ENCODE measurements at places on chromosomes 6 and 20.
A peak's percentile ranks its signal among the peaks of the same experiment; 100 is the strongest.

GRCh38 chr6:160013987-160014868 lies 45.3 kb downstream of the IGF2R start:
- peak; percentile 30 for DNase-seq

- peak; percentile 63 for DNase-seq
These were observed 999 bp upstream of the EHMT2 start for GRCh38 chr6:31898383-31899011.

DNA sequence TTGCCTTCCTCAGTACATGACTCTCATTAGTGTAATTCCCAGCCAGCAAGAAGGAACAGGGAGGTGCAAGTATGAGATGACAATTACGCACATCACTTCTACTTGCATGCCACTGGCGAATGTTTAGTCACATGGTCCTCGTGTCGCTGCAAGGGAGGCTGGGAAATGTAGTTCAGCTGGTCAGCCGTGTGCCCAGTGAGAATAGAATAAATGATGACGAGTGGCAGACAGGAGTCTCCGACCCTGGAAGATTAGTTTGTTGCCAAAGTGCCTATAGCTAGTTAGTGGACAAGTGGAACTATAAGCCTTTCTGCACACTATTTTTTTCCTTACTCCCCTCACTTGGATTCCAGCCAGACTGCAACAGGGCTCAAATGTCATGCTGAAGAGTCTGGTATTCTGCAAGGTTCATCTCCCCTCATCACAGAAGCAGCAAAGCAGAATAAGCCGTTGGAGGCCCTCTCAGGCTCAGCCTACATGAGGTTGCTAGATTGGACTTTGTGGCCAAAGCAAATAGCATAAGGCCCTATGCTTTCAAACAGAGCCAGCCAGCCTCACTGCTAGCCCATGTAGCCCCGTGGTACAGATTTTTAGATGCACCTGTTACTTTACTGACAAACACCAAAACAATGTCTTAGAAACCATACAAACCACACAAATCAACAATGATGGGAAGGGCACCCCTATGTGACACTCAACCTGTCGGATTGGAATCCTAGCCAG lies 9.7 kb downstream of the LINC00237 start:
- peak; percentile 80 for DNase-seq

DNA sequence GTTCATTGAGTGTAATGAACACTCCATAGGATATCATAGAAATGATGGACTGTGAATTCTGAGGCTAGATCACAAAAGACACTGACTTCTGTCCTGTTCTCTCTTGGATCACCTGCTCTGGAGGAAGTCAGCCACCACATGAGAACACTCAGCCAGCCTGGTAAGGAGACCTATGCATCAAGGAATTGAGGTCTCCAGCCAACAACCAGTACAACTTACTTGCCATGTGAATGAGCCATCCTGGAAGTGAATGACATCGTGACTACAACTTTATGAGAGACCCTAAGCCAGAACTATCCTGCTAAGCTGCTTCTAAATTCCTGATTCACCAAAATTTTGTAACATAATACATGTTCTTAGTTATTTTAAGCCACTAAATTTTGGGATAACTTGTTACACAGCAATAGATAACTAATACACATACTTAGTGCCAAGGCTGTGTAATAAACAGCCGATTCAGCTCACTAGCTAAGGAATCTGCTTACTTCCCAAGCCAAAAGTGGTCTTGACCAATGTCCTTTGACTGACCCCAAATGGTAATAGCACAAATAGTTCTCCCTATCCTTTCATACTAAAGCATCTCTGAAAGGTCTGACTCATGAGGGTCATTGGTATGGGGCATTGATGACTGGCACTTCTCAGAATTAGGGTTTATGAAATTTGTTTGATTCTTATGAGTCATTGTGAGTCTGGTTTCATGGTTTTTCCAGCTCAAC lies 6.9 kb upstream of the CTNNBL1 start:
- DNase-seq: no peak

DNA sequence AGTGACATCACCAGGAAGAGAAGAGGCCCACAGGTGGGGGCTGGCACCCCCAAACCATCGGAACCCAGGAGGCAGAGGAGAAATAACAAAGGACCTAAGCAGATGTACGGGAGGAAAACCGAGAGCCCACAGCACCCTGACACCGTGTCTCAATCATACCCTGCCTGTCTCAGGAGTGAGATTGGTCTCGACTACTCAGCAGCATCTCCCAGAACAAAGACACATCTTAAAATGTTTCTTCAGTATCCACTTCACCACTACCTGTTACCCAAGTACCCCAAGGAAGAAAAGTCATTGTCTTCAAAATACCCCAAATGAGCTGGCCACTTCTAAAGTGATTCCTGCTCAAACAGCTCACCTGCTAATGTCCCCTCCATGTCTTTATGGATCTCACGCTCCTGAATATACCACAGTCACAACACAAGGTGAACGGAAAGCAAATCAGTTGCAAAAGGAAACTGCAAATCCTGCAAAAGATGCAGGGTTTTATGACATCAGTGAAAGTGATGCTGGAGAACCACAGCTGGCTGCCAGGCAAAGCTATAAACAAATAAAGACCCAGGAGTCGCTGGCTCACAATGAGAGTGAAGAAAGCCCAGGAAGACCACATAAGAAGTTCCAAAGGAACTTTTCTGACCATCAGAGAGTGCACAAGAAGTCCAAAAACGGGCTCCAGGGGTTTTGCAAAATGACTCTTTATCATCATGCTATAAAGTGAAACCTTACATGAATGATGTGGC lies 44.1 kb downstream of the PREX1 start:
- no peak for DNase-seq

DNA sequence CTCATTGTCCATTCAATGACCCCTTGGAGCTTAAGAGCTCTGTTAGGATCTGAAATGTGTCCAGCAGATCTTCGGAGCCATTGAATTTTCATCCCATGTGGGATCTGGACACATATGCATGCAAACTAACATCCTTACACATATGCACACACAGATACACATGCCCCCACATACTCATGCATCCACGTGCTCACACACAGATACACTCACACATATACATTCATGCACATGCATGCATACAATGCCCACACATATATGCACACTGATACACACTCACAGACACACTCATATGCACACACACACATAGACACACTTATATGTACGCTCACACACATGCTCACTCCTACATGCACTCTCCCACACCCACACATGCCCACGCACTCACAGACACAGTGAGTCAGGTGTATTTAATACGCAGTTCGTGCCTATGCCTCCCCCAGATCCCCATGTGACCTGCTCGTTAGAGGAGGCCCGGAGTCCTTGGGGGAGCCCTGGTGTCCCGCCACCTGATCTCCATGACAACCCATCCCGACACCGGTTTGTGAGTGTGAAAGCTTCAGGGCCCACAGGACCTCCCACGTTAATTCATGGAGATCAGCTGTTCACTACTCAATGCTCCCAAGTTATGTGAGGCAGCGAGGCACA lies 121.9 kb upstream of the SULF2 start:
- DNase-seq: no peak

DNA sequence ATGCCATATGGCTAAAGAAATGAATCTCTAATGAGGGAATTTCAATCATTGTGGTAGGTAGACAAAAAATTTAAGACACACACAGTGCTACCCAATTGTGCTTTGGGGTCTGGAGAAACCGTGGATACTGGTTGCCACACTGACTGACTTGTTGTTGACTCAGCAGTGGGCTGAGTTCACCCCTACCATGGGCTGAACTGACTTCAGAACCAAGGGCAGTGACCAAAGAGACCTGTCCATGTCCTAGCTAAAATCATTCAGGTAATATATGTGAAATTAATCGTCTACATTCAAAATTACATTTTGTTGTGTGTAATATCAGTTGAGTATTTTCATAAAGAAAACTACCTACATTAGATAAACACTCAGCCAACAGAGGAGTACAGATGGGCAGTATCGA lies 131.6 kb downstream of the PDE7B start:
- no peak for DNase-seq

DNA sequence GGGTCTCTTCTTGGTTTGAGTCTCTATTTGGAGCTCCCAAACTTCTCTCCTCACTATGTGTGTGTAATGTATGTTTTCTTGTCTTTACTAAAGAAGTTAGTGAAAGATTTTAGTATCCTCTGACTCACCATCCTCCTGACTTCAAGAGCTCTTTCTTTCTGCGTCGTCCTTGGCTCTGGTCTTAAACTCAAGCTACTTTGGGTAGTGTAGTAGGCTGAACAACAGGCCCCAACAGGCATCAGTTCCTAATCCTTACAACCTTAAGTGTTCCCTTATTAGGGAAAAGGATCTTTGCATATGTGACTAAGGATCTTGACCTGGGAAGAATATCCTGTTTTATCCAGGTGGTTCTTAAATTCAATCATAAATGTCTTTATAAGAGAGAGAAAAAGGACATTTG lies 810.2 kb downstream of the MAFB start:
- DNase-seq: no peak

GRCh38 chr6:33329058-33329457 lies 11.5 kb upstream of the ZBTB22 start:
- no peak for DNase-seq

- peak; percentile 27 for DNase-seq
These were observed 121.7 kb upstream of the SLC2A12 start for GRCh38 chr6:134173936-134174671.

Data from DMS153 (cell line).